Activated effector memory CD4-positive, alpha-beta T cell treated with anti-CD3 and anti-CD28 coated beads, Interleukin-2, amount 50 U/mL, for 16 hours (primary cell): ENCODE measurements at places on chromosomes 13 and 19.

DNA sequence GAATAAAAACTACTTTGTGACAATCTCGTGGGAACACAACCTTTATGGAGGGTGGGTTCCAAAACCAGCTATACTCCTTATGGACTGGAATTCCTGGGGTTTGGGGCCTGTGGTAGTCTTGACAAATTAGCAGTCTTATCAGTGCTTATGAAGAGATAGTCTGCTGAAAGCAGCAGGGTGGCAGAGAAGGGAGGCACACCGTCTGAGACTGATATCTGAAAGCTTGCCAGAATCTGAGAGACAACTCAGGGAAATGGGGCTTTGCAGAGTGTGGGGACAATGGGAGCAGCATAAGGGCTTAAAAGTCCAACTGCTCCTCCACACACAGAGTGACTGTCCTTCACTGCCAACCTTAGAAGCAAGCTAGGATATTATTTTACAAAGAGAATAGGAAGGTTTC is 95.9 kb downstream of the UGGT2 start:
- DNase-seq = no peak

DNA sequence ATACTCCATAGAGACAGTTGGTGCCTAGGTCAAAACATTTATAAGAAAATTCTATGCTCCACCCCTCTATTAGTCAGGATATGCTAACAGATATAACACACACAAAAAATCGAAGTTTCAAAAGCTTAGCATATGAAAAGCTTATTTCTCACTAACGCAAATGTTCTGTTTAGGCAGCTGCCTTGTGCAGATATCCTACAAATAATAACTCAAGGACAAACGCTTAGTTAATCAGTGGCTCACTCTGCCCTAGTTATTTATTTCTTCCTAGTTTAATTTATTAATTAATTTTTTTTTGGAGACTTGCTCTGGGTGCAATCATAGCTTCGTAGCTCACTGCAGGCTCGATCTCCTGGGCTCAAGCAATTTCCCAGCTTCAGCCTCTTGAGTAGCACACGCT is 259.7 kb upstream of the GPC6 start:
- DNase-seq = no peak

DNA sequence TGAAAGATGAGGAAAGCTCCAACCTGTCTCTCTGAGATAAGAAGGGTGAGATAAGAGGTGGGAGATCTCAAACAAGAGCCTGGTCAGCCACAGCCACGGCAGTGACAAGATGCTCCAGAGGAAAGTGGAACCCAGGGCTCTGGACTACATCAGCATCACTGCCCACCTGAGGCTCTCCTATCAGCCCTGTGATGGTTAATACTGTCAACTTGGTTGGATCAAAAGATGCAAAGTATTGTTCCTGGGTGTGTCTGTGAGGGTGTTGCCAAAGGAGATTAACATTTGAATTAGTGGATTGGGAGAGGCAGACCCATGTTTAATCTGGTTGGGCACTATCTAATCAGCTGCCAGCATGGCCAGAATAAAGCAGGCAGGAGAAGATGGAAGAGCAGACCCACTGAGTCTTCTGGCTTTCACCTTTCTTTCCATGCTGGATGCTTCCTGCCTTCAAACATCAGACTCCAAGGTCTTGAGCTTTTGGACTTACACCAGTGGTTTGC is 476.6 kb upstream of the NBEA start:
- DNase-seq = no peak

DNA sequence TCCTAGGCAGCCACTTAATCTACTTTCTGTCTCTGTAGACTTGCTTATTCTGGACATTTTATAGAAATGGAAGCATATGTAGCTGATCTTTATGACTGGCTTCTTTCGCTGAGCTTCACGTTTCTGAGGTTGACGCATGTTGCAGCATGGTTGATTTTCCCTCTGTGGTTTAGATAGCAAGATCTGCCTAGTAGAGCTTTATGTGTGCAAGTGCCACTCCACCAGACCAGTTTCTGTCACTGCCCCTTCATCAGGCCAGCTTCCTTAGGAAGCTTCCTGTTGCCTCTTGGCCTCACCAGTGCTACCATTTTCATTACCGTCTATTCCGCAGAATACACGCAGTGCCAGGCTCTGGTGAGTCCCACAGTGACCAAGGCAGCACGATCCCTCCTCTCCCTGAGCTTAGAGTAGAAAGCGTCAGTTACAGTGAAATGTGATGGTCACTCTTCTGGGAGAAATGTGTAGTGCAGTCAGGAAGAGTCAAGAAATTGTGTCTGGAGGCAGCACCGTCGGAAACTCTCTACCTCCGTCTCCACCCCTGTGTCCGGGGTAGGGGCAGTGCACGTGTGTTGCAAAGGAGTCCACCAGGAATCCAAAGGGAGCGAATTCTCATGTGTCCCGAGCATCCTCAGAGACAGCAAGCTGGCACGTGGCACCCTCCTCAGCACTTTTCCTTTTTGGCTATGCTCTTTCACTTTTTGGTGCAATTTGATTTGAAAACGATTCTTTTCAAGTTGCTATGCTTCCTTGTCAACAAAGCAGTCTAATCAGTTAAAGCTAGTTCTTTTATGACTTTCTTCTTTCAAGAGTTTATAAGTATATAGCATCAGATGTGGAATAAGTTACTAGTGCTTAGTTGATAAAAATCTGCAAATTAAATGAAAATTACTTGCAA is 45.4 kb upstream of the GPR183 start:
- DNase-seq = no peak

GRCh38 chr13:32428581-32429432 is 877 bp upstream of the N4BP2L1 start:
- DNase-seq = no peak

GRCh38 chr13:98173431-98174152 is 3.5 kb downstream of the RNF113B start:
- DNase-seq = no peak

DNA sequence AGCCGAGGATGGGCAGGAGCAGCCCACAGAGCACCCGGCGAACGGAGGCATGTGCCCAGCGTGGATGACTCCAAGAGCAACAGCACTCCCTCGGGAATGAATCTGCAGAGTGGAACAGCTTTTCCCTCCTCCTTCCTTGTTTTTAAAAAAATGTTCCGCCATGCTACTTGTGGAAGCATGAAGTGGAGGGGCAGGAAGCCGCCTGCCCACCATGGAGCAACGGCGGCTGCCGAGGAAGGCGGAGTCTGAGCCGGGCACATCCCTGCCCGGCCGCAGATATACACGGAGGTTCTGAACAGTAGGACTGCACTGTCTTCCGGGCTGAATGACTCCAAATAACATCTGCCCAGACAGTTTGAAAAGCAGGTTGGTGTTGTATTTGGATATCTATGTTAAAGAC is 65.2 kb downstream of the SOX1 start:
- peak; percentile 16 for DNase-seq

DNA sequence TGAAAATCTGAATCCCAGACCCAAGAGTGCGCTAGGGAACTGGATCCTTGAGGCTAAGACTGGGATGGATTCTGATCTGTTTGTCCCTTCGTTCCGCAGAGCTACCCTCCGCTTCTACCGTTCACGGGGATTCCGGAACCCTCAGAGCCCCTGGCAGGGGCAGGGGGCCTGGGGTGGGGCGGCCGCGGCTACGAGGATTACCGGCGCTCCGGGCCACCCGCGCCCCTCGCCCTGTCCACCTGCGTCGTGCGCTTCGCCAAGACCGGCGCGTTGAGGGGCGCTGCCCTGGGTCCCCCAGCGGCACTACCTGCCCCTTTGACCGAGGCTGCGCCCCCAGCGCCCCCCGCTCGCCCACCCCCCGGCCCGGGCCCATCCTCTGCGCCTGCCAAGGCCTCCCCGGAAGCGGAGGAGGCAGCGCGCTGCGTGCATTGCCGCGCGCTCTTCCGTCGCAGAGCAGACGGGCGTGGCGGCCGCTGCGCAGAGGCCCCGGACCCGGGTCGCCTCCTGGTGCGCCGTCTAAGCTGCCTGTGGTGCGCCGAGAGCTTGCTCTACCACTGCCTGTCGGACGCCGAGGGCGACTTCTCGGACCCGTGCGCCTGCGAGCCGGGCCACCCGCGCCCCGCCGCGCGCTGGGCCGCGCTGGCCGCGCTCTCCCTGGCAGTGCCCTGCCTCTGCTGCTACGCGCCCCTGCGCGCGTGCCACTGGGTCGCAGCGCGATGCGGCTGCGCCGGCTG is 7.1 kb downstream of the SPRED3 start:
- DNase-seq = peak; percentile 78

- peak; percentile 95 for DNase-seq
These were observed at the start of gene MOB3A for GRCh38 chr19:2096034-2096479. Gene MOB3A (minus strand): TSS chr19:2096326. CDS start chr19:2078560, 17,766 bp downstream.

DNA sequence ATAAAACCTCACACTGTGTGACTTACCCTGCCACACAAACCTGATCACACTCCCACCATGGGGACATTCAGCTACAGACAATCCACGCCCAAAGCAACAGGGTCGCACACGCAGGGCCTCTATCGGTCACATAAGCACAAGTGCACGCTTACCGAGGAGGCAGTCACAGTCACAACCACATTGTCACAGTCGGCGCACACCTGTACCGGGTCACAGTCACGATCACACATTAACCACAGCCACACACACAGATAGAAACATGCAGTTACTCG is 579 bp downstream of the ZNF566 start:
- DNase-seq = peak; percentile 80

DNA sequence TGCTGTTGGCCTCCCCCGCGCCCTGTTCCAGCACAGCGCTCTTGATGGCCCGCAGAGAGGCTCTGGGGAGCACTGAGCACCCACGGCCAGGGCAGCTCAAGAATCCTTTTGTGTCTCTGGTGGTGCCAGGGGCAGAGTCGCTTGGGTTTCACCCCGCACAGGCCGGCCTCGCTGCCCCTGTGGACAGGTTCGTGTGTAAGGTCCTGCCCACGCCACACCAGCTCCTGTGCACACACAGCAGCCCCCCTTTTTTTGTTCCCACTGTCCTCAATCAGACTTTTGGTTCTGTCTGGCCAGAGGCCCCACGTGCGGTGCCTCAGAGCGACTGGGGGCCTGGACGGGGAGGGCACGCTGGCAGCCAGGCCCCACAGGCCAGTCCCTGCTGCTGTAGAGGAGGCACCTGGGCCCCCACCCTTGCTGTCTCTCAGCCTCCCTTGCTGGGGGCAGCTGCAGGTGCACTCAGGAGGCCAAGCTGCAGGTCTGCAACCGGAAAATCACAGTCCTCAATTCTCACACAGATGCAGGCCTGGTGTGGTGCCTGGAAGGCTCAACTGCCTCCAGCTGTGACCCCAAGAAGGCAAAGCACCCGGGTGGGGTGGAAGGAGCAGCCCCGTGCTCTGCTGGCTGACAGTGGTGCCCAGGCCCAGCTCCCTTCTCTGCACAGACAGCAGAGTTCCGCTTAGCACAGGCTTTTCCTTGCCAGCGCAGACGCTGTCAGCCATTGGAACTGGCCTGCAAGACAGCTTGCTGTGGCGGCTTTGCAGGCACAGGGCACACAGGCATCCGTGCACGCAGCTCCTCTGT is 12.6 kb upstream of the F7 start:
- DNase-seq = no peak

DNA sequence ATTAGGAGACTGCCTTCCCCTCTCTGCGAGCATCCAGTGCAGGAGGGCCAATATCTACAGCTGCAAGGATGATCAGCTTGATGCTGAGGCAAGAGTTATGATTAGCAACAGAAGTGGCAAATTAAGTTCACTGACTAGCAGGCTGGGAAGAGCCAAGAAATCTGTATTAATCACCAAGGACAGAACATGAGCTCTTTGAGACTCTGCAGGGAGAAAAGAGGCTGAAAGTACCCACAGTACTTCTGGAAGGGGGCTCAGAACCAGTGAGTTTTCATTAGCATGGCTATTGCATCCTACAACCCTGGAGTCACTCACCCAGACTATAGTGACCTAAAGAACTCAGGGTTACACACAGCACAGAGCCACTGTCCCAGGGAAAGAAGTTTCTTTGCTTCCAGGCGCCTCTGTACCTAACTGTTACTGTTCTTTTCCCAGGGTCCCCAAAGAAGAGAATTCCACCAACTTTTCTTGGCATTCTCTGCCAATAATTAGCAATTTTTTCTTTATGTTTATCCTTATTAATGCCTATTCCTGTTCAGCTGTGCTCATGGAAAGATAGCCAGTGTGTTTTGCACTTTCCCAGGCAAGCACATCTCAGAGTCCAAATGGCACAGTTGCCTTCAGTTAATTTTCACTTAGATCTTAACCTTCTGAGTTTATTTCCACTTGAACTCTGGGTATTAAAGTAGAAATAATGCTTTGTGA is 25.8 kb upstream of the MEDAG start:
- no peak for DNase-seq

DNA sequence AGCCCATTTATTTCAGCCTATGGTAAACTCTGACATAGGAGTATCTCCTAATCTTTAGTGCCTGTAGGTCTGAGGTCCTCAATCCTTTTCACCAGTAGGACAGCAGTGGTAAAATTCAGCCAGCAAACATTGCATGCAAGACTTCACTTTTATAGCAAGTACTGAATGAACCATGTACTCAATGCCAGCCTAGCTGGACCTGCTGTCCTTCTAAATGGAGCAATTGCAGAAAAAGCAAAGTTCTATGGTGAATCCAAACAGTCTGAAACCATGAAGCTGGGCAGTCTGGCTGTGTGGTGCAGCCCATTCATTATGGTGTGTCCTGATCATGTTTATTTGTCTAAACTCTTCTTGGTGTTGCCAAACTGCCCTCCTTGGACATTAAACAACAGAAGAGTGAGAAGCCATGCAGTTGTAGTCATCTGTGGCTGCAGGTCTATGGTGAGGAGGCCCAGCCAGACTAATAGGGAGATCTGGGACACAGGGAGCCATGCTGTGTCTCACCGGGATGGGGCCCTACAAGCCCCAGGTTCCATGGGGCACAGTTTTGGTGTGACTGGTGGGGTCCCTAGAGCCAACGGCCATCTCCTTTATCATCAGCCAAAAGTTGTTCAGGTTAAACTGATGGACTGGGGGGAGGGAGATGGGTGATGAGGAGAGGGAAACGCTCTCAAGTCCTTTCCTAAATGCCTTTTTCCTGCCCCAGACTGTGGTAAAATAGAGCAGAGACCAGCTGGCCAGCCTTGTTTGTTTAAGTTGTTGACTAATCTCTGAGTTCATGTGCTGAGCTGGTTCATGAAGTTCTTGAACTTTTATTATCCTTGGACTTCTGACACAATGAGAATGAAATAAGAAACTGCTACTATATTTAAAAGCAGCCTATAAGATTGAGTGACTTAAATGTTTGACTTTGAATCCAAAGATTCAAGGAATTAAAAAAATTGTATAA is 20.6 kb upstream of the TNFSF11 start:
- no peak for DNase-seq

- no peak for DNase-seq
These were observed 264.0 kb downstream of the TBC1D4 start for GRCh38 chr13:75217949-75218348.

DNA sequence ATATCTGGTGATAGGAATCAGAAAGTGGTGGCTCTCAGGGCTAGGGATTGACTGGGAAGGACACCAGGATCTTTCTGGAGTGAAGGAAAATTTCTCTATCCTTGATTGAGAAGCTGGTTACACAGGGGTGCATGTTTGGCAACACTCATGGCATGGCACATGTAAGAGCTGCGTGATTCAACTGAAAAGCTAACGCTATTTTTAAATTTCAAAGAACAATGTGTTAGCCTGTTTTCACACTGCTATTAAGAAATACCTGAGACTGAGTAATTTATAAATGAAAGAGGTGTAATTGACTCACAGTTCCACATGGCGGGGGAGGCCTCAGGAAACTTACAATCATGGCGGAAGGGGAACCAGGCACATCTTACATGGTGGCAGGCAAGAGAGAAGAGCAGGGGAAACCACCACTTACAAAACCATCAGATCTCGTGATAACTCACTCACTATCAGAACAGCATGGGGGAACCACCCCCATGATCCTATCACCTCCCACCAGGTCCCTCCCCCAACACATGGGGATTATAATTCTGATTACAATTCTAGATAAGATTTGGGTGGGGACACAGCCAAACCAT is 7.4 kb downstream of the SIGLEC8 start:
- peak; percentile 77 for DNase-seq
